CD4-positive, alpha-beta T cell treated with Interleukin-4 for 4 hours (primary cell): ENCODE measurements at places on chromosomes 5 and 9.

- DNase-seq, result no peak
Observed at GRCh38 chr9:111316796-111317195, 13.2 kb downstream of the OR2K2 start.

DNA sequence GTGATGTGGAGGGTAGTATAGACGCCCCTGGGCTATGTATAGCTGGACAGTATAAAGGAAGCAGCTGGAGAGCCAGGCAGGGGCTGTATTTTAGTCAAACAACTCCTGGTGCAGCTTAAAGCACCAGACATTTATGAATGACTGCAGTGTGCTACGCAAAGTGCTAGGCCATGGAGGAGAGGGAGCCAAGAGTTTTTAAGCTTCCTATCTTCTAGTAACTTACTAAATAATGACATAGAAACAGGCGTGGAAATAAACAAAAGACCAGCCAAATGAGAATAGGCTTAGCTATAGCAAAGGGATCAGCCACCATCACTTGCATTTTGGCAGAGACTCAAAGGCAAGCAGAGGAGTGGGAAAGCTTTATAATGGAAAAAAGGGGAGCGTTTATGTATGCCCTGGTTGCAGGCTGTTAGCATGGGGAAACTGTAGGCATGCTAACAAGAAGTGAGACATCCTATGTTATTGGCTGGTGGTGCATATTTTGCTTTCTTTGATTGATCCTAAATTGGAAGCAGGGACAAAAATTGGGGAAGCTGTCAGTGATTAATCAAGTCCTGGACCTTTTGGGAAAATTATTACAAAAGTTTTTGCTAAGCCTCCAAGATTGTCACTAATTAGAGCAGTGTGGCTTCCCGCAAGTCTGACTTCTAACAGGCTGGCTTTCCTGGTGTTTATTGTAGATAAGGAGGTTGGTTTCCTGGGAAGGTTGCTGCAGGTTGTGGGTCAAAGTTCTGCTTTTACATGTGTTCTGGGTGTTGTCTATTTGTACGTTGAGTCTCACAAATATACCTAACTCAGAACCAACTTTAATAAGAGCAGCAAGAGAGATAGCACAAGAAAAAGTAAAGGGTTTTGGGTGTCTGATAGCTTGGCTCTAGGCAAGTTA is 46.6 kb downstream of the RAB3C start:
- no peak for DNase-seq

DNA sequence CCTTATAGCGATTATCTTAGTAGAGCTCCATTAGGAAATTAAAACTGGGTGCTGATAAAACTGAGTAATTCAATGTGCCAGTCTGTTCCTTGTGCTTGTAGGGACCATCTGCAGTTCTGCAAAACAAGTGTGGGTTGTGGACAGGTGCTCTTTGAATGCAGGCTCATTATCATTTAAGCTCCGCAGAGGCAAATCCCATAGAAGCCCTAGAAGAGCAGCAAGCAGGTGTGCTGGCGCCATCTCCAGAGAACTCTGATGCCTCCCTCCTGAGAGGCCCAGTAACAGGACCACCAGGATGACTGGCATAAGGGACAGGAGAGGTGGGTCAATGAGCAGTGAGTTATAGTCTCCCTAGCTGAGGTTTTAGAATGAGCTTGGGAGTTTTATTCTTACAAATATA is 1342.4 kb upstream of the DMAC1 start:
- DNase-seq, result no peak

DNA sequence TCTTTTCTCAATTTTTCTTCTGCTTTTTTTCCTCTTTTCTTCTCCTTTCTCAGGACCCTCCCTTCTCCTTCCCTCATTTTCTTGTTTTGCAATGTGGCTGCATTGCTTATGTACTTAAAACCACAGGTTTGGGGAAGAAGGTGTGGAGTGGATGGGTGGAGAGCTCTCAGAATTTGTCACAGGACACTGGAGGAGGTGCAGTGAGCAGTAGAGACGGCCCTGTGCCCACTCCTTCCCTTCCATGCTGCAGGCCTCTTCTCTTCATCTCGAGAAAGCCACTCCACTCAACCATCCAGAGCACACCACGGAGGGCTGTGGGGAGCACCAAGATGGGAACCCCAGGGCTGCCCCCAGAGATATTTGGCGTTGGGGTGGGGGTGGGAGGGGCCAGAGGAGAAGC is 92.3 kb downstream of the FSTL4 start:
- DNase-seq, result no peak

GRCh38 chr9:130380920-130381469 is 63.8 kb upstream of the ASS1 start:
- no peak for DNase-seq
